Hematopoietic multipotent progenitor cell treated with erythropoietin and hydrocortisone succinate and interleukin-3 and kit ligand, for 6 days (in vitro differentiated cells): ENCODE measurements at places on chromosomes 5 and 9.

- peak; percentile 73 for DNase-seq
Observed at GRCh38 chr9:129334105-129334935, 156.3 kb upstream of the IER5L start.

DNA sequence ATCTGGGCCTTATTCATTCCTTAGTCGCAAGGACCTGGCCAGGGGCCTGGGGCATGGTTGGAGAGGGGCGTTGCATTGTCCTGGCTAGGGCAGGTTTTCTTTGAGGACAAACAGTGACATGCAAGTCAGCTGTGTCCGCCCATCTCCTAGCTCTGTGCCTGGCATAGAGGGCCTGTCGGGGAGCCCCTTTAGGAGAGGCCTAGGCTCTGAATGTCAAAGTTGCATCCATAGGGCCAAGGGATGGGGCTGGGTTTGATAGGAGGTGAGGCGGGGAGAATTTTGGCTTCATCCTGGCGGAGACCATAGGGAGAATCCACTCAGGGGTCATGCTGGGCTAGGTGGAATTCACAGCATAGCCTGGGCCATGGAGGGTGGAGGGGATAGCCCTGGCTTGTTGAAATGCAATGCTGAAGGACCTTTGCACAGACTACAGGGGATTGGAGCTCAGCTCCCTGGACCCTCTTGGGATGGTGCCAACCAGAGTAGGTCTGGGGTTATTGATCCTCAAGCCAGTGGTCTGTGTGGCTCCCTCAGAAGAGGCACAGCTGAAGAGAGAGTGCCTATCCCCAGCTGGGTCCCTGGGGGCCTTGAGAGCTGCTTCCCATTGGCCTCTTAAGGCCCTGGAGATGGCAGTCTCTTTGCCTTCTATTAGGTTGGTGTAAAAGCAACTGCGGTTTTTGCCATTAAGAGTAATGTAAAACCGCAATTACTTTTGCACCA is 104.0 kb downstream of the RGS3 start:
- DNase-seq, result no peak

DNA sequence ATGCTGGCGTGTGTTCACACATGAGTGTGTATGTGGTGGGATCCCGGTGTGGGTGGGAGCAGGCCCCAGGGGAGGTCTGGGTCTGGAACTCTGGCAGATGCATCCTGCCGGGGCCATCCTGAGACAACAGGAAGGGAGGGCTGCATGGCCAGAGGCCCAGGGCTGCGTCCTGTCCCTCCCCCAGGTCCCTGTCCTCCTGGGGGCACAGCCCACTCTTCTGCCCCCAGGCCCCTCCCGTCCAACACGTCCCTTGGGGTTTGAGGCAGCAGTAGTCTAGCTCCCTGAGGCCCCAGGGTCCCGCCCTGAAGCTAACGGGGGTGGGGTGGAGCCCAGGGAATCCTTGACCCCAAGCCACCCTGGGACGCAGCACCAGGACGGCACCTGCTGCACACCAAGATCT is 16.6 kb downstream of the FLT4 start:
- DNase-seq, result no peak

DNA sequence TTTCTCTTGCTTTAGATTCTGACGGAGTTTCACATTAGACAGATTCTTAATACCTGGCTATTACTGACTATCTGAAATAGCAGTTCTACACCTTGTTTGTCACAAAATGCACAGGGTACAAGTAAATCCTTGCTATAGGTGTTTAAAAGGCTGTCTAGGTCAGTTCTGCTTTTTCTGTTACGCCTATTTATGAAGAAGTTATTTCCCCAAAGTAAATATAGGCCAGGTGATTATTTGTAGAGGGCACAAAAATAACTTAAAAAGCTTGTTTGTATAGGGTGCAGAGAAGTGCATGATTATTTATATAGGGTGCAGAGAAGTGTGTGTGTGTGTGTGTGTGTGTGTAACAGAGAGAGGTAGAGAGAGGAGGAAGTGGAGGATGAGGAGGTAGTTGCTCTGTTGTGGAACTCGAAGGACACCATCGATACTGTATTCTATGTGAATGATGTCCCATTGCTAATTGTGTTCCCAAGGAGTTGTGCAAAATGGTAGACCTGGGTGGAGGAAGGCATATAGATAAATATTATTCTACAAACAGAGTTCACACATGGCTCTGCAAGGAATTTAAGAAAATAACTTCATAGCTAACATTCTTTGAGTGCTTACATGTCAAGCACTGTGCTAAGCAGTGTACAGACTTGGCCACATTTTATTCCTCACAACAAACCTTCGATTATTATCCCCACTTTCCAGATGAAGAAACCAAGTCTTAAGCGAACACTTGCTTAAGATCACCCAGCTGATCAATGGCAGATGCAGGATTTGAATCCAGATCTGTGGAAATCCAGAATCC is 96.3 kb upstream of the EQTN start:
- no peak for DNase-seq

DNA sequence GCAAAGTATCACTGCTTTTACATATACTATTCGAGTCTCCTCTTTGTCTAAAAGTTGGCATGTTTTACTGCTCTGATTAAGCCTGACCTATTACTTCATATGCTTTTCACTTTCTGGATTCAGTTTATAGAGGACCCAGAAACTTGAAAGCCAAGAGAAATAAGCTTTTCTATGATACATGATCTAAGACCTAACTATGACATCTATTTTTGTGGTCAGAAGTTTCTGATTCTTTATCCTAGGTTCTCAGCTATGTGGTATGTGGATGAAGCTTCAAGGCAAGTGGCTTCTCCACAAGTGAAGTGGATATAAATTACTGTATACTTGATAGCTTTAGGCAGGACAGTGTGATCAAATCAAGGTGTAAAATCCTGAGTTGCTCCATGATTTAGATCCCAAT is 6.3 kb downstream of the EDIL3 start:
- DNase-seq, result no peak

GRCh38 chr9:134922932-134923240 is 5.2 kb upstream of the FCN1 start:
- DNase-seq, result no peak

DNA sequence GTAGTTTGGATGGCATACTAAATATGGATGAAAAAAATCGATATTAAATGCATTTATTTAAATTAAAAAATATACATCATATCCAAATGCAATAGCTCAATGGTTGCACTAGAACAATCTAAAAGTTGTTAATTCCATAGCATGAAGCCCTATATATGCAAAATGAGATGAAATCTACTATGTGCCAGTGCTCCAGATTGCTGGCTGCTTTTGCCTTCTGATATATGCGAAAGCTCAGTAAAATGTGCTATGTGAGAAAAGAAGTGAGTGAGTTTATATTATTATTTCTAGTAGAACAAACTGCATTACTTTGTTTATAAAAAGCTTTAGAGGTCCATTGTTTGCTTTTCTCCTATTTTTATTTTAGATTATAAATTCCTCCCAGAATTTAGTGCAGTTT is 186.7 kb downstream of the MAT2B start:
- no peak for DNase-seq

DNA sequence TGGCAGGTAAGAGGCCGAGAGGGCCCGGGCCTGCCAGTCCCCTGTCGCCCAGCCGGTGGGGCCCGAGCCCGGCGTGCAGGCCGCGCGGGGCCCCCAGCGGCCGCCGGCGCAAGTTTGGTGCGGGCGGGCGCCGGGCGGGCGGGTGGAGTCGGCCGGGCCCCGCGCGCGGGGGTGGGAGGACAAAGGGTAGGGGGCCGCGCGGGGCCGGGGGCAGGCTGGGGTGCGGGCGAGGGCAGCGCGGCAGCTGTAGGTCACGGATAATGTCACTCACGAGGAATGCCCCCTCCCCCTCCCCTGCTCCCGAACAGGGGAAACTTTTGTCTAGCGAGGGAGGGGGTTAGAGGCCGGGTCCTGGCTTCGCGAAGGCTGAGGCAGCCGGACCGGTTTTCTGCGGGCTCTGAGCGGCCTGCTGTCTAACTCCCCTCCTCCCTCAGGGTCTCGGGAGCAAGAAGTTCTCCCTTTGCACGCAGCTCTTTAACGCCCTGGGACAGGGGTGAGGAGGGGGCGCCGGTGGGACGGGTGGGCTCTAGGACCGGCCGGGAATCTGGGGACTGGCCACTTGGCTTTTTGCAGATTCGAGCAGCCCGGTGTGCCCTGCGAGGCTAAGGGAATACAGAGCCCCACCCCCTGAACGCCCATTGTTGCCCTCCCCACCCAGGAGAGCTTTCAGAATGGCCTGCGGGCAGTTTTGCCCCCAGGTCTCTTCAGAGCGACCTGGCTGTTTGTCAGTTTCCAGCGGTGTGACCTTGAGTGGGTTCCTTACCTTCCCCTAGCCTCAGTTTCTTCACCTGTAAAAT is 21.3 kb upstream of the NDST1 start:
- DNase-seq, result peak; percentile 58

DNA sequence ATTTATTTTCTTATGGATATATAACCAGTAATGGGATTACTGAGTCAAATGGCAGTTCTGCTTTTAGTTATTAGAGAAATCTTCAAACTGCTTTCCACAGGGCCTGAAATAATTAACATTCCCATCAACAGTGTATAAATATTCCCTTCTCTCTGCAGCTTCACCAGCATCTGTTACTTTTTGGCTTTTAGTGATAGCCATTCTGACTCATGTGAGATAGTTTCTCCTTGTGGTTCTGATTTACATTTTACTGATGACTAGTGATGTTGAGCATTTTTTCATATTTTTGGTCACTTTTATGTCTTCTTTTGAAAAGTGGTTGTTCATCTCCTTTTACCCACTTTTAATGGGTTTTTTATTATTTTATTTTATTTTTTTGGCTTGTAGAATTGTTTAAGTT is 1290.3 kb upstream of the CDH9 start:
- DNase-seq, result no peak

DNA sequence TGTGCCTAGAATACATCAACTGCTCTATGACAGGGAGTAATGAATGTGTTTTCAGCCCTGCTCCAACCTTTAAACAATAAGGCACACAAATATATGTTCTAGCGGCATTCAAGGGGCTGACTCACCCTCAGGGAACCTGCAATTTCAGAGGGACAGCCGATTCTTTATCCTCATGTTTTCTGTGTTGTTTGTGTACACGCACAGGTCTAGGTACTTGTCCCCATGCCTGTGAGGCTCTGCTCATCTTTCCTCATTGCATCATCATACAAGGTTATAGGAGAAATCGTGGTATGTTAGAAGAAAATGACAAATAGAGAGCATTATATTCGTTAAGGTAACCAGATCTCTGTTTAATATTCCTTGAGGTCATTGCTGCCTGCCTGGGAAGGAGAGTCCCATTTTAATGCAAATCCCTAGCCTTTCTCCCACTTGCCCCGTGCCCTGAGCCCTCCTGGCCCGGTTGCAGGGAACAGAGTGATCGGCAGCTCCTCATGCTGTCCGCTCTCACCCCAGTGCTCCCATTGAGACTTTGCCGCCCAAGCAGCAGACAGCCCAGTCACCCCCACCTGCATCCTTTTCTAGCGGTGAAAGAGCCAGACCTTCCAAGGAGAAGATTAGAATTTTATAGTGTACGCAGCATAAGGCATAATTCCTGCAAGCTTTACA is 14.6 kb downstream of the MAP1B start:
- DNase-seq, result no peak

- no peak for DNase-seq
Observed at GRCh38 chr5:93599001-93599379, 16.0 kb downstream of the NR2F1 start.

GRCh38 chr5:79436821-79437220 is 77.1 kb downstream of the HOMER1 start:
- DNase-seq, result no peak

GRCh38 chr5:141747152-141748141 is 65.4 kb upstream of the ARAP3 start:
- DNase-seq, result peak; percentile 18

DNA sequence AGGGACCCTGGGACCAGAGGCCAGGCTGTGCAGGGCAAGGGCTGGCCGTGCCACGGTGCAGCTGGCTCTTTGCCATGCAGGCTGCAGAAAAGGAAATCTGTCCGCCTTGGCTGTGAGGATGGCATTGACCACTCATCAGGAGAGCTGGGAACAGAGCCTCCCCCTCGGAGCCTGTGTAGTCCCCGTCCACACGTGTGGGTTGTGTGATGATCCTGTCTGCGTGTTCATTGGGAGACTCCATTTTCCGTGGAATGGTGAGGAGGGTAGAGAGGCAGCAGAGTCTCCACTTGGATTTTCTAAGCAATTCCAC is 47.7 kb downstream of the EHMT1 start:
- no peak for DNase-seq

- peak; percentile 74 for DNase-seq
Observed at GRCh38 chr5:116576053-116576713, 1.6 kb upstream of the SEMA6A start.
